Dermis blood vessel endothelial cell (primary cell): ENCODE measurements at places on chromosomes 16 and 17. TPM values are rescaled to one million over a fixed set of nuclear protein-coding genes. Genes with fewer than 3 reads are reported as not detected.

DNA sequence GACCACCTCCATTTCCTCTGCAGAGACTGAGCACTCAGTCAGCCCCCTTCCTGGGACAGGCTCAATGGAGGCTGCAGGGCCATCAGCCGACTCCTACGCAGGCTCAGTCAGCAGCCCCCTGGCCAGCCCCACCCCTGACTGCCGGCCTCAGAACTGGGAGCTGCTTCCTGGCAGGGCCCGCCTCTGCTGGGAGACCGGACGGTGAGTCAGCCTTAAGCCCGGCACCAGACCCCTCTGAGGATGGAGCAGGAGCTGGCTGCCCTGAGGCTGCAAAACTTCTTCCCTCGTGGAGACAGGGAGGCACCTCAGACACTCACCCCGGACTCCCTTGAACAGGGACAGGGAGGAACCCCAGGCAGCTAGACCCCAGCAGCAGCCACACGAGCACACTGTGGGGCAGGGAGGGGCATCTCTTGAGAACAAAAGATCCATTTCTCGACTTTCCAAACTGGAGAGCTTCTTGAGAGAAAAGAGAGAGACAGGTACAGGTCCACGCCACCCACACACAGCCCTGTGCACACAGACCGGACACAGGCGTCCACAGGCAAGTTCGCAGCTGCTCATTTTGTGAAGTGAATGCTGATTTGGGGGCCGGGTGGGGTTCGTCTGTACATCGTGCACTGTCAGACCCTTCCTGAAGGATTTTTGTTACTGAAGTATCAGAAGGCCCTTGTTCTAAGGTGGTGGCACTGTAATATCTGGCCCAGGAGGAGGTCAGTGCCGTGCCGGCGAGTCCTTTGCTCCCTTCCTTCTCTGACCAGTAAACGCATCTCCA, 1.3 kb upstream of the TUBB3 start:
- DNase-seq = peak; percentile 95

DNA sequence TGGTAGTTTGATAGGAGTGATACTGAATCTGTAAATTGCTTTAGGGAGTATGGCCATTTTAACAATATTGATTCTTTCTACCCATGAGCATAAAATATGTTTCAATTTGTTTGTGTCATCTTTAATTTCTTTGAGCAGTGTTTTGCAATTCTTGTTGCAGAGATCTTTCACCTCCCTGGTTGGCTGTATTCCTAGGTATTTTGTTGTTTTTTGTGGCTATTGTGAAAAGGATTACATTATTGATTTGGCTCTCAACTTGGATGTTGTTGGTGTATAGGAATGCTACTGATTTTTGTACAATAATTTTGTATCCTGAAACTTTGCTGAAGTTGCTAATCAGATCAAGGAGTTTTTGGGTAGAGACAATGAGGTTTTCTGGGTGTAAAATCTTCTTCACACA, 3.2 kb downstream of the KRTAP9-9 start:
- DNase-seq = no peak

GRCh38 chr17:80111702-80112470, 10.5 kb downstream of the GAA start:
- DNase-seq = no peak

DNA sequence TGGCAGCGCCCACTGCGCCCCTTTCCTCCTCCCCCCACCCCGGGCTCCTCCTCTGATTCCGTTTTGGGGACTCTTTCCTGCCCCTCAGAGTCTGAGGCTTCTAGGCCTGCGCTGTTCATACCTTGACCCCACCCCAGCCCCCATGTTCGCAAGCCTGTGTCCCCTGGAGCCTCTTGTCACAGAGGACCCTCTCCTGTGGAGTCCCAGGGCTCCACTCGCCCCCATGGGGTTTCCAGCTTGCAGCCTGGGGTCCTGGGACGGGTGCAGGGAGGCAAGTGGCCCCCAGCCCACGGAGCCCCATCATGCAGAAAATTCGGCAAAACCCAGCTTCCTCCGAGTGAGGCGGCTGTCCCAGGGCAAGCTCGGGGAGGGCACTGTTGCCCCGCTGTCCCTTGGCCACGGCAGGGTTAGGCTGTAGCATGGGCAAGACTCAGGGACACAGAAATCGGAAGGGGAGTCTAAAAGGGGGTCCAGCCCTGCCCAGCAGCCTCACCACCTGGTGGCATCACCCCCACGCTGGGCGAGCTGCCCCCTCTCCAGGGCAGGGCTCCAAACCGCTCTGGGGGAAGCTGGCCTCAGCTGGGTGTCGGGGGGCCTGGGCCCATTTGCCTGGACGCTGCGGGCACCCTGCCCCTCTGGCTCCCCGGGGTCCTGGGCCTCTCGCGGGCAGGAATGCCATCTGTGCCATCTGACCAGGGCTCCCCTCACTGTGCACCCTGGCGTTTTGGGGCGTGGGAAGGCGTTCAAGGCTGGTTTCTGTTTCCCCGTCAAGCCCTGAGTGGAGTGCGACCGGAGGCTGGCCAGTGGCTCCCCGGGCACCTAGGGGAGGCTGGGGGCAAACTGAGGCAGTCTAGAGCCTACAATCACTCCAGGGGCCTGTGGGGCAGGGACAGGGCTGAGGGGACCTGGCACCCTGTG, 11.5 kb upstream of the BAHCC1 start:
- no peak for DNase-seq

The HCRT gene
- total RNA-seq = not detected in 2 replicates

DNA sequence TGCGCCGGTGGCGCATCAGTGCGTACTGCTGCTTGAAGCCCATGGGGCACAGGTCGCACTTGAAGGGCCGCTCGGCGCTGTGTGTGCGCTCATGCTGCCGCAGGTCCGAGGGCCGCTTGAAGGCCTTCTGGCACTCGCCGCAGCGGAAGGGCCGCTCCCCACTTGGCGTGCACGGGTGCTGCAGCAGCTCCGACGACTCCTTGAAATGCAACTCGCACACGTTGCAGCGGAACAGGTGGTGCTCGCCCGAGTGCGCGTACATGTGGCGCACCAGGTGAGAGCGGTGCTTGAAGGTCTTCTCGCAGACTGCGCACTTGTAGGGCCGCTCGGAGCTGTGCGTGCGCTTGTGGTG, 3.3 kb downstream of the ZNF319 start:
- DNase-seq = no peak

The ITFG1 gene
- 50.0 and 75.4 TPM in 2 replicates for total RNA-seq

- DNase-seq = no peak
Observed at GRCh38 chr16:81864646-81865382, 85.7 kb downstream of the PLCG2 start.

The CCL16 gene
- total RNA-seq = 0.37 and 0.68 TPM in 2 replicates

GRCh38 chr16:70691223-70692129, 5.6 kb upstream of the MTSS2 start:
- peak; percentile 59 for DNase-seq

DNA sequence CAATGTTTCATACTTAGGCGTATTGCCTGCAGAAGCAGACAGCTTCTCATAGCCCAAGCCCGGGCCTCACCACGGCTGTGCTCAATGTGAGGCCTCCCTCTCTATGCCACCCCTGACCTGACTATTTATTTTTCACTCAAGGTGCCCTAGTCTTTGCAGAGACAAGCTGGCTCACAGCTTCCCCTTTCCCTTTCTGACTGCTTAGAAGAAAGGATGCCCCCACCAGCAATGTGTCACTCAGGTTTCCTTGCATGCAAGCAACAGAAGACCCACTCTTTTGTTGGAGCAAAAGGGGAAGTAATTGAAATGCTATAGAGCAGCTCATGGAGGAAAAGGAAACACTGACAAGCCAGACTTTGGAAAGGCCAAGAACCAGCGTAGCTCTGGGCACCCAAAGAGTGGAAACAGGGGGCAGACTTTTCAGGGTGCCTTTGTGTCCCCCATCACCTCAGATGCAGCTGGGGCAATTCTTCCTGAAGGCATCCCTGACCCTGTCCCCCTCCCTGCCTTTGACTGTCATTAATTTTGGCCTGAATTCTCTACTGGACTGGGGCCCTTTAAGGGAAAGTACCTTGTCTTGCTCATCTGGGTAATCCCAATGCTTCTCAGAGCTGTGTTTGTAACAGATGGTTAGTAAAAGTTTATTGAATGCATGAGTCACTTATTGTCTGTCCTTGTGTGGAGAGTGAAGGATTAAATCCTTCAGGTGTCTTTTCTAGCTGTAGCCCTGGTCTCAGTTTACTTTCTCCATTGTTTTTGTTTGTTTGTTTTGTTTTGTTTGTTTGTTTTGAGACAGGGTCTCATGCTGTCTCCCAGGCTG, 17.8 kb downstream of the RGS9 start:
- DNase-seq = peak; percentile 74

- no peak for DNase-seq
Observed at GRCh38 chr17:74964246-74964761, 8.3 kb downstream of the HID1 start.

DNA sequence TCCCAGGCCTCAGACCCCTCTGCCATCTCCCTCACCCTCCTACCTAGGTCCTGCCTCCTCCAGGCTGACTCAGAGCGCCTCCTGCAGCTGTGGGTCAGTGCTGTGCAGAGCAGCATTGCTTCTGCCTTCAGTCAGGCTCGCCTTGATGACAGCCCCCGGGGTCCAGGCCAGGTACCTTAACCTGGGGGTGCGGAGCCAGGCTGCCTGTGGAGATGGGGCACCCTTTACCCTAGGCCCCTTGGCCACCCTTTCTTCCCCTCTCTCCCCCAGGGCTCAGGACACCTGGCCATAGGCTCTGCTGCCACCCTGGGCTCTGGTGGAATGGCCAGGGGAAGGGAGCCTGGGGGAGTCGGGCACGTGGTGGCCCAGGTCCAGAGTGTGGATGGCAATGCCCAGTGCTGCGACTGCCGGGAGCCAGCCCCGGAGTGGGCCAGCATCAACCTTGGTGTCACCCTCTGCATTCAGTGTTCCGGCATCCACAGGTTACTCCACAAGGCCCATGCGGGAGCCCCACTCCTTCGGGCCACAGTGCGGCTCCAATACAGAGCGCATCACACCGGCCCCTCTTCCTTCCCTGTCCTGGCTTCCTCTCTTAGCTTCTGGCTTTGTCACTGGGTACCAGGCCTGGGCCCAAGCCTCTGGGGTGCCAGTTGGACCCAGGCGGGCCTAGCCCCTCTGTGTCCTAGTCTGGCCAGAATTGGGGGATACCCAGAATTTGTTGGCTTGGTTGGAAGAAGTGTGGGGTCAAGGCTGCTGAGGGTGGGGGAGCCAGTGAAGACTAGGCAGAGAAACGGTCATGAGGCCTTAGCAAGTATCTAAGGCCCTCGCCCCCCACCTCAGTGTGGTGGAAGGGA, 5.0 kb upstream of the KCTD11 start:
- DNase-seq = no peak
